ENCODE measurements at places on chromosomes 3 and 15. TPM values are rescaled to one million over a fixed set of nuclear protein-coding genes. Genes with fewer than 3 reads are reported as not detected.

- DNase-seq: no peak
Observed at GRCh38 chr3:38533285-38533976, 37.3 kb downstream of the EXOG start.

DNA sequence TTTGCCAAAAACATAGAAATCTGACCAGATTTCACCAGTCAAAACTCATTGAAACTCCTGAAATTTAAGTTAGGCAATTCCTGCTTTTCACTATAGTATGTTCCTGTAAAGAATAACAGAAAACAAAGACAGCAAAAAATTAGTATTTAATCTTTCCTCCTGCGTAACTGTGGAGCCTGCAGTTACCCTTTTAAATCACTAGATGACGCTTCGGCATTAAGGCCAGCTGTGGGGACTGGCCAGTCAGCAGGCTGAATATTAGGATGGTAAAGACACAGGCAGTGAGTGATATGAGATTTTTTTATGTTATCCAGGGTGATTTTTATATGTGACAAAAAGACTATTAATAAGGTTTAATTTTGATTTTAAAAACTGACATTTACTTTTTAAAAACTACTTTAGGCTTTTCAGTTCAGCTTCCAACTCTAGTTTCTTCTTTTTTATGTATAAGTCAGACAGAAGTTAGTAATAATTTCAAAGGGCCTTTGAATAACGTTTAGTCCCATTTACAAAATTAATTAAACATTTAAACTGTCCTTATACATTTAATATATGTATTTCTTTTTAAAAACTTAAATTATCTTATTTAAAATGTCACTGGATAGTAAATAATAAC, 165.1 kb downstream of the PPM1L start:
- DNase-seq: peak; percentile 52

DNA sequence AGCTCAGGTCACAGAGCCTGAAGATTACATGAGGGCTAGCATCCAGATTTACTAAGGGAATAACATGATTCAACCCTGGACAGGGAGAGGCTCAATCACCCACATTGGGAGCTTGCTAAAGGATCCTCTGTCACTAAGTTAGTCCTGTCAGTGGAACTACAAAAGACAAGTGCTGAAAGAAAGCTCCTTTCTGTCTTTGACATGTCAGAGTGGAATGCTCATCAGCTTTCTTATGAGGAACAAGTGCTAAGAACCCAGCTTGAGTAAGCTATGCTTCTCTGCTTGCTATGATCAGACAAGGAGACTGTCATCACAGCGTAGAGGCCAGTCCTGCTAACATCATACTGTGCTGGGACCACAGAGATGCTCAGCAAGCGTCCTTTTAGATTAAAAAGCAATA, 74.5 kb downstream of the MB21D2 start:
- no peak for DNase-seq

DNA sequence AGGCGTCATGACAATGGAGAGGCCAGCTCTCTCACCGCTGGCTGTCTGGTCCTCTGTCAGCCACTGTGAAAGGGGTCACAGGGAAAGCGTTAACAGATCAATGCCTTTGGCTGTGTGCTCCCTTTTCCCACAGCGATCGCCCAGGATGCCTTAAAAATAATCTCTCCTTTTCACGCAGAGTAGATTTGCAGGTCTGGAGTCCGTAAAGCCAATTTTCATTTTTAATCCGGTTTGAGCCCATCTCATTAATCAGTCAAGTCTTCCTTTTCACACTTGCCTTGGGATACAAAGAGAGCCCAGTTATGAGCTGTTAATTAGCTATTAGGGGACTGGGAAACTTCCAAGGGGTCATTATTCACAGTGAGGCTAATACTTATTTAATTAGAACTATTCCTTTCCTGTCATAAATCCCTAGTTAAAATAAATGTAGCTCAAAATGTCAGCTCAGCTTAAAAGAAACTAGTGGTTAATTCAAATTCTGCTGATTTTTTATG, 104.3 kb upstream of the RASGRP1 start:
- no peak for DNase-seq

DNA sequence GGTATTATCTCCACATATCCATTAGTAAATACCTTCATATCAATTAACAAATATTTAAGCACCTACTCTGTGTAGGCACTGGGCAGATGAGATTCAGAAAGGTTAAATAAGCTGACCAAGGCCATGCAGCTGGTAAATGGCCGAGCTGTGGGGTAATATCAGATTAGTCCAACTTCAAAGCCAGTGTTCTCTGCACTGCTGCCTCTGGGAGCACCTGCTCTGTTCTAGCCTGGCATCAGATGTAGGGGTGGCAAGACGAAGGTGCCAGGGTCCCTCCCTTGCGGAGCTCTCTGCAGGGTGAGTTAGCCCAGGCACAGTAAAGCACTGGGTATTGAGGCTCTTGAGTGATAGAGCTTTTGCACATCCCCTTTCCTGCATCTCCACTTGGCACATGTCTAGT, 5.5 kb downstream of the TATDN2 start:
- DNase-seq: no peak

GRCh38 chr3:150736903-150737832, 25.8 kb downstream of the SIAH2 start:
- DNase-seq: no peak

DNA sequence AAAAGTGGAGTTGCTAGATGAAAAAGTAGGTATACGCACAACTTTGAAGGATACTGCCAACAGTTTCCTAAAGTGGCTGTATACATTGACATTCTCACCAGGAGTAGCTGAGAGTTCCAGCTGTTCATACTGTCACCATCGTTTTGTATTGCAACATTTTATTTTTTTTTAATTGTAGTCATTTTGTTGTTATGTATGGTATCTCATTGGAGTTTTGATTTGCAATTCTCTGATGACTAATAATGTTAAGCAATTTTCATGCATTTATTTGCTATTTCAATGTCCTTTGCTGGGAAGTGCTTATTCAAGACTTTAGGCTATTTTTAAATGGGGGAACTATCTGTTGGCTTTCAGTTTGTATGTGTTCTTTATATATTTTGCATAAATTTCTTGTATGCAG, 185.1 kb upstream of the TGFBR2 start:
- DNase-seq: no peak

- no peak for DNase-seq
Observed at GRCh38 chr15:24919446-24919845, 35.3 kb upstream of the SNRPN start.

- no peak for DNase-seq
Observed at GRCh38 chr15:25368850-25369249, 70.0 kb downstream of the UBE3A start.

The ESYT3 gene
- total RNA-seq: 0.17 TPM

The SLC15A2 gene
- 0.02 TPM for total RNA-seq

The DISP2 gene
- 0.27 TPM for total RNA-seq

The ZDHHC23 gene
- total RNA-seq: 5.1 TPM

The LINGO1 gene
- total RNA-seq: not detected

The CPNE4 gene
- total RNA-seq: 0.12 TPM

The GABRR3 gene
- not detected for total RNA-seq

The ST8SIA2 gene
- total RNA-seq: 0.04 TPM

The FETUB gene
- not detected for total RNA-seq
